ENCODE measurements at places on chromosomes 2 and 18.

DNA sequence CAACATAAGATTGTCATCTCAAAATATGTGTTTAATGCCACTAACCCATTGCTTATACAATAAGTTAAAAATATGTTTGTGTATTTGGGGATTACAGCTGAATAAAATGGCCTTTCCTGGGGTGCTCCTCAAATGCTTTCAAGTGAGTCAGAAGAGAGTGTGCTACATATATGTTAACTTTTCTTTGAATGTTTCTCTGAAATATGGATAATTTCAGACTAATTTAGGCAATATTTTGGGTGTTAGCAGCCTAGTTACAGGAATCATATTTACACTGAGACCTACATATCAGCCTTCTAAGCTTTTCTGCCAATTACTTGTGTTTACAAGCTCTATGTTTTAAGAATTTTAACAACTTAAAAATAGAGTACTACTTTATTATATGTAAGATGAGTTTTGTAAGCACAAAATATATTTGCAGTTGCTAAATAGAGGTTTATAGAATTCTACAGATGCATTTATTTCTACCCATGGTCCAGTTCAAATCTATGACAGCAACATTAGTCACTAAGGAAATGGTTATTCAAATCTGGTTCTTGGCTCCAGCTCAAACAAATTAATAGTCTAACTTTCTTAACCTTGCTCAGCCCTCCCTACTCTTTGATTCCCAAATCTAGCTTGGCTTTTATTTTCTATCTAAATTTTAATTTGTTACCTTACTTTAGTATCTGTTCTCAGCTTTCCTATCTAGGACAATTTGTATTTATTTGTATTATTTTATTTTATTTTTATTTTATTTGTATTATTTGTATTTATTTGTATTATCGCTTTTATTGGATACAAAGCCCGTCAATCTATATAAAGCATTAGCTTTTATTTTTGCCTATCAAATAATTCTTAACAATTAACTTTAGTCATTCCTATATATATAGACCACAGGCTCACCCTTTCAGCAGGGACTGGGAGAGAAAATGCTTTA, 48.9 kb downstream of the FSIP2 start:
- DNase-seq, result no peak

- DNase-seq, result peak; percentile 89
Observed at GRCh38 chr2:20650877-20651730, at the start of gene HS1BP3. Gene HS1BP3 (minus strand): TSS chr2:20651098. CDS start chr2:20651063, 35 bp downstream.

DNA sequence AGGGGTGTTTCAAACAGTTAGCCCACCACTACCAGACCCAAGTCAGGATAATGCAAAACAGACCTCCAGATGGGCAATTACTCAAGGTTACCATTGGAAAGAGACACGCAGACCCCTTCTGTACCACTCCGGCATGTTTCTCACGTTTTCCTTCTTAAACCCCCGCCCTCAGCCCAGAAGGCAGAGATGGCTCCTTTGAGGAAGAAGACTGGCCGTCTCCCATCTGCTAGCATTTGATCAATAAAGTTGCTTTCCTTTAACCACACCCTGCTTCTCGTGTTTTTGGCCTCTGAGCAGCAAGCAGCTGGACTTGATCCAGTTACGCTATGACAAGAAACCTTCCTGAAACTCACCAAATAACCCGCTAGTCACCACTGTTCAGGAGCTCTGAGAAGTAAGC, 1012.4 kb upstream of the GYPC start:
- DNase-seq, result no peak

DNA sequence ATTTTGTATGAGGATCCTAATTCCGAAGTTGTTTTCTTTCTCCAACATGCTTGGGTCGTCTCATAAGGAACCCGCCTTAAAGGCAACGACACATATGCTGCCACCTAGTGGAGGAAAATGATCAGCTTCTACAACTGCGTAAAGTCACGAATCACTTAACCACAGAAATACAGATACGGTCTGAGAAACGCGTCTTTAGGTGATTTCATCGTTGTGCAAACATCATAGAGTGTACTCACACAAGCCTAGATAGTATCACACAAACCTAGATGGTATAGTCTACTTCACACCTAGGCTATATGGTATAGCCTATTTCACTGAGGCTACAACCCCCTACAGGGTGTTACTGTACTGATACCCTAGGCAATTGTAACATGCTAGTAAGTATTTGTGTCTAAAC, 13.1 kb downstream of the GNLY start:
- peak; percentile 79 for DNase-seq

DNA sequence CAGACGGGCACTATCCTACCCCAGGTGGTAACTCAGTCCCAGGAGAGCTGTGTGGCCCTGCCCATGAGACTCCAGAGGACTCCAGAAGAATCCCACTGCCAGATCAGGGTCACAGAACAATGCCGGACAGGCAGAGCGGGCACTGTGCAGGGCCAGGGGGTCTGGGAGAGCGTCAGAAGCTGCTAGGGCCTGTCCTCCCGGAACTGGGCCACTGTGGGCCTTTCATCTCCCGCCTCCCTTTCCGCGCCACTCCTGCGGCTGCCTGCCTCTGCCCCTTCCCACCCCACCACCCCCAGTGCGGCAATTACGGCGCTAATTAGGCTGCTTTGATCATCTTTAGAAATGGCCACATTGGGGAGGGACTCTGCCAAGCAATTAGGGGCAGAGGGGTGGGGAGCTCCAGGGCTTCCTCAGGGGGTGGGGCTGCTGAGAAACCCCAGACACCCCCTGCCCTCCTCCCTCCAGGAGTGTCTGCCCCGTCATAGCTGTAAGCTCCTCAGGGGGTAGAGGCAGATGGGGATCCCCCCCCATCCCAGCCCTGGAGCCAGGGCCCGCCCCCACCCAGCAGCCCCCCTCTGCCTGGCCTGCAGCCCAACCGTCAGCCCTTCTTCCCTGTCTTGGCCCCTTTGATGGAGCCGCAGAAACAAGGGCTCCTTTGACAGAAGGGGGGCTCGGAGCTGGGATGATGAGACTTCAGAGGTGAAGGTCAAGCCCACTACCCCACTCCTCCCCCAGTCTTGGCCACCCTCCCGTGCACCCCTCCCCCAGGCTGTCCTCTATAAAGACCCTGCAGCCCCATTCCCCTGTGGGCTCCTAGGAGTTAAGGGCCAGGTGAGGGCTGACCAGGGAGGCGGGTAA, at the start of gene PRSS56:
Gene PRSS56 (plus strand): TSS at position 808 of the 858 bp plus-strand sequence. CDS start 211 bp downstream, outside the sequence.
- no peak for DNase-seq

GRCh38 chr2:64862623-64863022, 126.6 kb upstream of the SLC1A4 start:
- DNase-seq, result no peak

GRCh38 chr2:204018717-204019116, 82.2 kb downstream of the ICOS start:
- DNase-seq, result no peak

- DNase-seq, result no peak
Observed at GRCh38 chr18:10558967-10559298, 33.1 kb downstream of the NAPG start.

GRCh38 chr18:66695281-66695680, 91.4 kb upstream of the CDH19 start:
- no peak for DNase-seq

GRCh38 chr2:85668009-85668856, at the start of gene SFTPB:
Gene SFTPB (minus strand): TSS chr2:85668199. CDS start chr2:85668183, 16 bp downstream.
- DNase-seq, result no peak

DNA sequence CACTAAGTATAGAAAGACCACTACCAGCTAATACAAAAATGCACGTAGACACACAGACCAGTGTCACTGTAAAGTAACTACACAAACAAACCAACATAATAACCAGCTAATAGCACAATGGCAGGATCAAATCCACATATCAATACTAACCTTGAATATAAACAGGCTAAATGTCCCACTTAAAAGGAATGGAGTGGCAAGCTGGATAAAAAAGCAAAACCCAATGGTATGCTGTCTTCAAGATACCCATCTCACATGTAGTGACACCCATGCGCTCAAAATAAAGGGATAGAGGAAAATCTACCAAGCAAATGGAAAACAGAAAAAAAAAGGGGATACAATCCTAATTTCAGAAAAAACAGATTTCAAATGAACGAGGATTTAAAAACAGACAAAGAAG, 41.8 kb downstream of the CPS1 start:
- DNase-seq, result no peak

- no peak for DNase-seq
Observed at GRCh38 chr2:165594935-165595255, 125.4 kb downstream of the CSRNP3 start.

GRCh38 chr18:40849886-40850285, 1105.1 kb upstream of the PIK3C3 start:
- no peak for DNase-seq

- DNase-seq, result no peak
Observed at GRCh38 chr2:200255549-200255948, 50.9 kb upstream of the SPATS2L start.

GRCh38 chr2:203688798-203689197, 17.6 kb upstream of the CD28 start:
- no peak for DNase-seq

DNA sequence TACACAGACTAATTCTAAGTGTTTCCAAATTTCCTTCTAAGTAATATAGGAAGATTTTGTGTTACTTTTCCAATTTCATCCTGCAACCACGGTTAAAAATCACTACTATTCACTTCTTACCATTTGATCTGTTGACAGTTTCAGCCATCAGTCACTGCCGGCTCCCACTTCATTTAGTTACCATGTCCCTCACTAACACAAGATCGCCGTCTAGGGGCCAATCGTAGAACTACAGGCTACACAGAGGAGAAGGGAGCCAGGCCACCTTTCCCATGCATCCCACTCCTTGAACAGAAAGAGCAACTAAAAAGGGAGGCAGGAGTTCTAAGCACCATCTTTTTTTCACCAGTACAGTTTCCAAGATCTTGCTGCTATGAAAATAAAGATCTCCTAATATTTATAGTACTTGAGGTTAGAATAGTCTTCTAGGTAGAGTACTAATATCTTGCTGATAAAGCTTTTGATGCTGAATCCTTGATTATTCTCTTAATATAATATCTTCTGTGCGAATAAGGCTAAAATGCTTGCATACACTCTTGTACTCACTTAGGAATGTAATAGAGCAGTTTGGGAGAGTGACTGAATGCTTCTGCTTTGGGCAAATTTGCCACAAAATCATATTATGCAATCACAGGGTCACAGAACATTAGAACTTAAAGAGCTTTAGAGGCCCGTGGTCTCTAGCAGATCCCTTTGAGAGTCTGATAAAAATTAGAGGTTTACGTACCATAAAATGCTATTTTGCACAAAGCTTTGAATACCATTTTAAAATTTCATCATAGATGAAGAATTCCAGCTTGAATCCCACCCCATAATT, 39.5 kb upstream of the CYP1B1 start:
- DNase-seq, result peak; percentile 65

DNA sequence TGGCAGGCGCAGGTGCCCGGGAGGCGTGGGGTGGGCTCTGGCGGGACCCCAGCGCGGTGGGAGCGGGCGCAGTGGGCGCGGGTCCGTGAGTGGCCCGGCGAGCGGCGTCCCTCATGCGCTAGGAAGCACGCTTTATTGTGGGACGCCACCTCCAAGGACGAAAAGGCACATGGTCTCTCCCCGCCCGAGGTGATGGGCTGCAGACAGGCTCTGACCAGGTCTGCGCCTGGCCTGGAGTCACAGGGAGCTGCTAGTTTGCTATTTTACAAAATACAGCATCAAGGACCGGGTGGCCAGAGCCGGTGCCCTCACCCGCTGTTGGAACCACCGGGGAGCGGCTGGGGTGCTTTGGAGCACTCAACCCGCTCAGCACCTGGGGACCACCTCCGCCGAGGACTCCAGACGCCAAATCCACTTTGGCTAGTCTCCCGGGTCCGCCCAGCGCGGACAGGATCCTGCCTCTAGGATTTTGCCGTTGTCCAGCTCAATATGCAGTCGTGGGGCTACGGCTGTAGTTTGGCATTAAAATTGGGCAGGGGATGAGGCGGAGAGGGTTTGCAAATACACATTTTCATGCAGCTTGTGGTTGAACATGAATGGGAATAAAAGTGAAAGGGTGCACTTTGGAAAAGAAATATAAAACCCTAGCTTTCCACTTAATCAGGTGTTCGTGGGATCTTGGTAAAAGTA, 65.4 kb downstream of the LRRFIP1 start:
- DNase-seq, result no peak

GRCh38 chr2:231189571-231190495, 8.6 kb upstream of the ARMC9 start:
- no peak for DNase-seq

DNA sequence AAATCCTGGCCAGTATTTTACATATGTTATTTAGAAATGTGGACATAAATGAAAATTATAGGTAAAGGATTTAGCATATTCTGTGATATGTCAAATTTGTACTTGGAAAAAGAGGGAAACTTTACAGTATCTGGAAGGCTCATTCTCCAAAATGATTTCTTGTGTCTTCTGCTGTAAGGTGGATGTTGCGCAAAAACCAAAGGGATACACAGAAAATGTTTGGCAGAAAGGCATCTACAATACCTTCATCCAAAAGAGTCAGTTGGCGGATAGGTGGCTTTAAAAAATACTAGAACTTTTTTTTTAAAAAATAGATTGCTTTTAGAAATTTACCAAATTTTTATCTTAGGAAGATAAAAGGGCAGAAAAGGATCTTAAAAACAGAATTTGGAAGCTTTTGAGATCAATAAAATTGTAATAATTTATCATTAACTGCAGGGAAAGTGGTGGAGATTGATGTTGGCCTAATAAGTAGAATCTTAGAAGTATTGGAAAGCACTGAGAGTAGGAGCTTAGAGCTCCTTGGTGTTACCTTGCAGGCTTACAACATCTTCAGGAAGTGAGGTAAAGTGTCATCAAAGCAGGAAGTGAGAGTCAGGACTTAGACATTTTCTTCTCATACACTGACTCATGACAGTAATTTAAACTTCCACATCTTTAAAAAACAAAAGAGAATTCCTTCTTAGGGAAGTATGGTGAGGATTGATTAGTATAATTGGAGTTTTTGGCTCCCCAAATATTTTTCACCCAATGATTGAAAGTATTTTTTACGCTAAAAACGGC, 2.1 kb downstream of the NABP1 start:
- no peak for DNase-seq

DNA sequence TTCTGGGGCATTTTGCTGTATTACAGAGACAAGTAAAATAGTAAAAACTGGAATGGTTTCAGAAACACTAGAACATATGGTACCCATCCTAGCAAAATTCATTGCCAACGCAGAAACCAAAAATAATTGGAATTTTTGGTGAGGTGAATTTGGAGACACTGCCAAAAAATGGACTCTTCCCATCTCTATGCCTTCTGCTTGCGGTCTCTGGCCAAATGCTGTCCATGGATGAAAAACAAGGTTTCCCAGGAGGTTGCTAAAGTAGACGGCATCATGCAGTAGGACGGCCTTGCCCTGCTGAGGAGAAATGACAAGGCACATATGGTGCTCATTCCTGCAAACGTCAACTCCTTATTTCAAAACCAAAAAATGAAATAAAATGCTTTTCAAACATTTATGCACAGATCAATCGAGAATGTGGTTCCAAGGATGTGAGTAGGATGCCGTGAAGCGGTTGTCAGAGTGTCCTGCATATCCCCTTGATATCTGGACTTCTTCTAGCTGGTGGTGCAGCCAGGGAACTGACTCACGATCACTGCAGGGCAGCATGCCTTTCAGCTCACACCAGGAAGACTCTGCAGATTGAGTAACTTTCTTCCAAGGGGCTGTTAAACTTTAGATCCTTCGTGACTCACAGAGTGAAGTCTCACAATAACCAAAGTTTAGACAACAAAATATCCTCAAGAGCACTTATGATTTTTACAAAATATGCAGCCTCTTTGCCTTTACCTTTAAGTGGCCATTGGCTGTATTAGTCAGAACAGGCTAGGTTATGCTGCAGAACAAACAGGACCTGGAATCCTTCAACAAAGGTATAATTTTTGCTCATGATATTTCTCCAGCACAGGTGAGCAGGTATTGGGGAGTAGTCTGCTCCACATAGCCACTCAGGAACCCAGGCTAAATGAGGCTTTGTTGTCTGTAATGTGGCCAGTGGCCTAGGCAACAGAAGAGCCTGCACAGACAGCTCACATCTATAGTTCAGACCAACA, 149.4 kb upstream of the NDUFV2 start:
- no peak for DNase-seq

- DNase-seq, result no peak
Observed at GRCh38 chr2:149044500-149044899, 6.0 kb downstream of the LYPD6B start.
